ENCODE measurements at places on chromosomes 7 and 10.

GRCh38 chr10:80506189-80506575 lies 31.5 kb upstream of the SH2D4B start:
- no peak for DNase-seq

DNA sequence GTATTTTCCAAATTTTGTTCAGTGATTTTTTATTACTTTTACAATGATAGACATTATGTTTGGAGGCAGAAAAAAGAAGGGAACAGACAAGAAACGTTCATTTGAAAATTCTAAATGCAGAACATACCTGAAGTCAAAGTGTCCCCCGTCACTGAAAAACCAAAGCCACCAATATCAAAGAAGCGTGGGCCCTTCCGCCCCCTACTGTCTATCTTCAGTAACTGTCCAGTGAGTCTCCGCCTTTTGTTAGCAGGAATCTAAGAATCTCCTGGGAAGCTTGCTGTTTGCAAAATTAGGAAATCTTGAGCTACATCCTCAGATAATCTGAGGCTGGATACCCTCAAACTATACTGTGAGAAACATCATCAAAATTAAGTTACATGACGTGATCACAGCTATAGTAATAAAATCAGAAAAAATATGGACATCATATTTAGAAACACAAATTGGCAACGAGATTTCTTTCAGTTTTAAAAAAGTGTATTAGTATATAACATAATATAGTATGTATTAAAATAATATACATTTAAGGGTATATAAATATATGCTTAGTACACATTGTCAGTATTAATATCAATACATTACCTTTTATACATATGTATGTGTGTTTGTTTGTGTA lies 169.3 kb upstream of the AKR1E2 start:
- DNase-seq, result peak; percentile 30

DNA sequence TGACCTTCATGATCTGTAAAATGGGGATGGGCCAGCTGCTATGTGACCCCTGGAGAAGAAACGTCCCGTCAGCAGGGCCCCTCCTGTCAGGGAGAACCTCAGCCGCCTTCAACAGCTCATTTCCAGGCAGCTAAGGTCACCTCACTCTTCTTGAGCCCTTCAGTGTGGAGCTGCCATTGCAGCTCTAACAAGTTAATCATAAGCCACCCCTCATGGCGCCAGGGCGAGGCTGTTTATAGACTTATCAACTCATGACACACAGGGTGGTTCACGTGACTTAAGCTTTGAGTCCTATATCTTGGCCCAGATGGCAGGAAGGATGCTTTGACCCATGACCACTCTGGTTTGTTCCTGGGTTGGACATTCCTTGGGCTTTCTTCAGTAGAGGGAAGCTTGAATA lies 315.1 kb downstream of the TNS3 start:
- no peak for DNase-seq

DNA sequence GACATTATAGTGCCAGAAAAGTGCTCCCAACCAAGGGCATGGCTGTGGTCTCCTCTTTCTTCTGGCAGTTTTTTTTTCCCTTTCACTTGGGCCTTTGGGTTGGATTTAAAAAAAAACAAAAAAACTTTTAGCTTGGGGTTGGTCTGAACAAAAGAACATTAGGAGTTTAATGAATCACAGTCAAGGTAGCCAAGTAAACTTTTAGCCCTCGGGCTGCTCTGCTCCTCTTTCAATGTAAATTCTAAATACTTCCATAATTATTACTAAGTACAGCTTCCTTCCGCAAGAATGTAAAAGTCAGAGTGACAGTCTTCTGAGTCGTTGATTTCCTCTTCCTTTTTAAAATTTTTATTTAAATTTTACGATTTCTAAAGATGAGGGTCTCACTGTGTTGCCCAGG lies 79.2 kb downstream of the NRF1 start:
- DNase-seq, result no peak

DNA sequence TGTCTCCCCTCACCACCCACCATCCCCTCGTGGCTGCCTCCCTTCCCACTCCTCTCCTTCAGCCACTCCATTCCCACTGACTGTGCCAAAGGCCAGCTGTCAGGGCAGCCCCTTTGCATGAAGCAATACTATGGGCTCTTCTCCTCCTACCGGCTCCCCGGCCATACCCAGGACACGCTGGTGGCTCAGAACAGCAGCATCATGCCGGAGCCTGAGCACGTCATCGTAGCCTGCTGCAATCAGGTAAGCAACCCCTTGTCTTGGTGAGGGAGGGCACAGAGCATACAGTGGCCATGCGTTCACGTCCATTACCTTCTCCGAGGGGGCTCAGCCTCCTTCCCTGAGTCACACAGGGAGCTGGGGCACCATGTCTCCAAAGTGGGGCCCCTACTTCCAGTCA lies 11.6 kb downstream of the CHAT start:
- no peak for DNase-seq

- DNase-seq, result no peak
Observed at GRCh38 chr10:51711519-51711891, 12.1 kb upstream of the CSTF2T start.

GRCh38 chr7:72097226-72097625 lies 314.9 kb downstream of the CALN1 start:
- DNase-seq, result no peak

DNA sequence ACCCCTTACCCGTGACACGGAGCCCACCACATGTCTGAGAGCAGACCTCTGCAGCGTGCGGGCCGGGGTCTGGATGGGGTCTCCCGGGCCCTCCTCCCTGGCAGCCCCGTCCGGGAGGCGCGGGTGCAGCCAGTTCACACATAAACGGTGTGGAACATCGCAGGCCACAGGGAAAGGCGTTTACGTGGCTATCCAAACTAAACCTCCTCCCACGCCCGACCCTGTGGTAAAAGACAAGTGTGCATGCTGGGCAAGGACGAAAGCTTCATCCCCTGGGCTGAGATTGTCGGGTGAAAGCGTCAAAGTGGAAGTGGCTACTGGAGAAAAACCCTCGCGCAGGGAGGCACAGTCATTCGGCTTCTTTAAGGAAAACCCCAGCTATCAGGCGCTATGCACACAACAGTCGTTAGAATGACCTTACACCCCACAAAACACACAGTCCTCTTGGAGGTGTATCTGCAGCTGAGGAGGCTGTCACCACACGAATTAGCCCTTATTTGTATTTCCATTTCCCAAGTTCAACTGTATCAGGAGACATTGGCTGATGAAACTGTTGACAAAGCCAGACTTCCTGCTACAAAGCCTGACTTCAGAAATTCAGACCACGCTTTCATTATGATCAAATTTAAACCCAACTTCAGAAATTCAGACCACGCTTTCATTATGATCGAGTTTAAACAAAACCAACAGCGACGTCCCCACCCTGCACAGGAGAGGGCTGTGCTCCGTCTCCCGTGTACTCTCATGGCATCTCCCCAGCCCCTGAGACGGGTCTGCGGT lies 15.3 kb downstream of the GPER1 start:
- DNase-seq, result no peak

- DNase-seq, result no peak
Observed at GRCh38 chr10:123584419-123584775, 81.8 kb upstream of the GPR26 start.

GRCh38 chr10:68553138-68553537 lies 7.0 kb upstream of the TET1 start:
- no peak for DNase-seq

- DNase-seq, result peak; percentile 51
Observed at GRCh38 chr10:78846760-78847159, 222.0 kb upstream of the ZMIZ1 start.

GRCh38 chr7:78279032-78279431 lies 480.5 kb downstream of the PHTF2 start:
- no peak for DNase-seq

DNA sequence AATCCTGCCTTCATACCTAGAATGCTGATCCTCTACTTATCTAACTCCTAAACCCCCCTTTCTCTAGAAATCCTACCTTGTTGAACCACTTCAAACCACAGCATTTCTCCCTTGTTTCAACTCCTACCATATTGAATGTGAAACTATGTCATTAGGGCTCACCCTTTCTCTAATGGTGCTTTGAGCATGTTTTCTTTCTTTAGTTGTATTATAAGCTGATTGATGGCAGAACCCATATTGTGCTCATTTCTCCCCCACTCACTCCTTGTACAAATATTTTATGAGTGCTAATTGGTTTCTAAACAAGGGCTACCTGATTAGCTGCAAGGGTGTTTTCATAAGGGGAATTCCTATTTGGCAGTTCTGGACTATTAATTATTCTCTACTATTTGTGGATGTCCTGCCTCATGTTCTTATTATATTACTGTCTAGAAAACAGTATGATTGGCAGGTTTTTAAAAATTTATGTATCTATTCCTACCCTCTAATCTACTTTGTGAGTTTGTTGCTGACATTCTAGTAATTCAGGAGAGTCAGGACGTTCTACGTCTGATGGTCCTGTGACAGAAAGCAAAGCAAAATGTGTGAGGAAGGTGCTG lies 765.8 kb downstream of the KCNMA1 start:
- peak; percentile 64 for DNase-seq

DNA sequence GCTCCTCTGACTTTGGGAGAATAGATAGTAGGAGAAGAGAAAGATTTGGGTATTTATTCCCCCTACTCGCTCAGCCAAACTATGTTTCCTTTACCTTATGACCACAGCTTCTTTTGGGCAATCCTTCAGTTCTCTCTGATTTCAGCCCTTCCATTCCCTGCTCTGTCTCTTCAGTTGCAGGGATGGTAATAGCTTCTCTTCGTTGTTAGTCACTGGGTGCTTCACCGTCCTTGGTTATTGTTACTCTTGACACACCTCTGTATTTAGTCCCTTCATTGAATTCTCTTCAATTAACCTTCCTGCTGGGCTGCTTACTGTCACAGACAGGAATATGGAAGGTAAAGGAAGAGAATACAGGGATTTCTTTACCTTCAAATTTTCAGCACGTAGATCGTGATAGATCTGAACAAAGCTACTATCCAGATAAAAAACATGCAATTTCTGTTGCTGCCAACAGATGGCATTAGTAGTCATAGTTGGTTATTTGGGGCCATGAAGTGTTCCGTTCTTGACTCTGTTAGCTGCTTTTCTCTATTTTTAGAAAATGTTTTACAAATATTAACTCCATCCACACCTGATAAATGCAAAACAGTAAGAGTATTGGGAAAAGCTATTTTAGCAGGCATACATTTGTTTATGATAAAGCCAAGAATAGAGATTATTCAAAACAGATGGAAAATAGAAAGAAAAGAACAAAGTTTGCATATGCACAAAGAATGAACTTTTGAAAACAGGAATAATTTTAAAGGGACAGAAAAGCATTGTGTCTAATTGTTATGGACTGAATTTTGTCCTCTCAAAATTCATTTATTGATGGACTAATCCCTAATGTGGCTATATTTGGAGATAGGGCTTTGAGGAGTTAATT lies 14.0 kb upstream of the PTTG1IP2 start:
- peak; percentile 1 for DNase-seq

GRCh38 chr10:14880229-14880628 lies 1.6 kb downstream of the SUV39H2 start:
- no peak for DNase-seq

All from NCI-H524 (cell line).